ENCODE measurements at places on chromosomes 13 and 19.

GRCh38 chr19:11769995-11770394, 3.2 kb downstream of the ZNF441 start:
- no peak for DNase-seq

GRCh38 chr13:109454167-109454917, 332.0 kb downstream of the IRS2 start:
- no peak for DNase-seq

DNA sequence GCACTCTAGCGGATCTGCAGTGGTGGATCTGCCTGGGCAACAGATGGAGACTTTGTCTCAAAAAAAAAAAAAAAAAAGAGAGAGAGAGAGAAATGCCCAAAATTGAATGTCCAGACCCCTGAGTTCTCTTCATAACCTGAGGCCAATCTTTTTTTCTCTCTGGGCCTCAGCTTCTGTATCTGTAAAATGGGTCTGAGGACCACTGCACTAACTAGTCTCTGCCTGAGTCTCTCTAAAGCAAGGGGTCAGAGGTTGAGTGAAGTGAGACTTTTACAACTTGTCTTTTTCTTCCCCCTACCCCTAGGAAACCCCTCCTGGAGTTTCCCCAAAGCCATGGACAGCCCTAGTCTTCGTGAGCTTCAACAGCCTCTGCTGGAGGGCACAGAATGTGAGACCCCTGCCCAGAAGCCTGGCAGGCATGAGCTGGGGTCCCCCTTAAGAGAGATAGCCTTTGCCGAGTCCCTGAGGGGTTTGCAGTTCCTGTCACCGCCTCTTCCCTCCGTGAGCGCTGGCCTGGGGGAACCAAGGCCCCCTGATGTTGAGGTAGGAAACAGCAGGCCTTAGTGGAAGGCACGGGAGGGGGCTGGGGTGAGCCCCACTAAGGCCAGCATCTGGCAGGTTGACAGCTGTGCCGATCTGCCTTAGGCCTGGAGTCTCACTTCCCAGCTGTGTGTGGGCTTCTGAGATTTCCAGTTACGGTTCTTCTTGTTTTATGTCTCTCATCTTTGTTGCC, 1.8 kb downstream of the TMEM91 start:
- DNase-seq: no peak

DNA sequence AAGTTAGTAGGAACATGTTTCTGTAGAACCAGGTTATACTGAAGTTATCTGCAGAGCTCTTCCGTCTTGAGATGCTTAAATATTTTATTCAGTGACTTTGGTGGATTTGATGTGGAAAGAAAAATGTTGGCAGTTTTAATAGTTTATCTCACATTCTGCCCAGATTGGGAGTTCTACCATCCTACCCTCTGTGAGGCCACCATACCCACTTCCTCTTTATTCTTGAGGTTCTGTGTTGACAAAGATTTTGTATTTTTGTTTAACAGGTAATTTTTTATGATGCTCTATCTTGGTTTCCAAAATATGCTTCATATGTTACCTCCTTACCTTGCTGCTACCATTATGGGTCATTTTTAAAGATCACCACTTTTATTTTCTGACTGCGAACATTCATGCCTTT, 156.2 kb upstream of the ATXN8OS start:
- DNase-seq: no peak

DNA sequence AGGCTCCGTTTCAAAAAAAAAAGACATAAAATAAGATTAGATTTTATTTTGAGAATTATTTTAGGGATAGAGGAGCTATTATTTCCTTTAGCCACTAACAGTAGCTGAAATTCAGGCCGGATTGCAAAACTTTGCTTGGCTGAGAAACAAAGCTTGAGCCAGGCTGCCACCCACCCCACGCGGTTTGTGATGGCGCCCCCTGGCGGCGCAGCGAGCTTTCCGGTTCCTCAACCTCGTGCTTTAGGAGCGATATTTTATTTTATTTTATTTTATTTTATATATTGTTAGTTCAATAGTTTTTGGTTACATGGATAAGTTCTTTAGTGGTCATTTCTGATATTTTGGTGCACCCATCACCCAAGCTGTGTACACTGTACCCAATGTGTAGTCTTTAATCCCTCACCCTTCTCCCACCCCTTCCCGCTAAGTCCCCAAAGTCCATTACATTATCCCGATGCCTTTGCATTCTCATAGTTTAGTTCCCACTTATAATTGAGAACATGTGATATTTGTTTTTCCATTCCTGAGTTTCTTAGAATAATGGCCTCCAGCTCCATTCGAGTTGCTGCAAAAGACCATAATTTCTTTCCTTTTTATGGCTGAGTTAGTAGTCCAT, 19.8 kb upstream of the CEACAM4 start:
- no peak for DNase-seq

- no peak for DNase-seq
Measured at GRCh38 chr19:21947775-21948174, 63.0 kb downstream of the ZNF208 start.

- DNase-seq: no peak
Measured at GRCh38 chr13:94236872-94237271, 242.6 kb downstream of the DCT start.

DNA sequence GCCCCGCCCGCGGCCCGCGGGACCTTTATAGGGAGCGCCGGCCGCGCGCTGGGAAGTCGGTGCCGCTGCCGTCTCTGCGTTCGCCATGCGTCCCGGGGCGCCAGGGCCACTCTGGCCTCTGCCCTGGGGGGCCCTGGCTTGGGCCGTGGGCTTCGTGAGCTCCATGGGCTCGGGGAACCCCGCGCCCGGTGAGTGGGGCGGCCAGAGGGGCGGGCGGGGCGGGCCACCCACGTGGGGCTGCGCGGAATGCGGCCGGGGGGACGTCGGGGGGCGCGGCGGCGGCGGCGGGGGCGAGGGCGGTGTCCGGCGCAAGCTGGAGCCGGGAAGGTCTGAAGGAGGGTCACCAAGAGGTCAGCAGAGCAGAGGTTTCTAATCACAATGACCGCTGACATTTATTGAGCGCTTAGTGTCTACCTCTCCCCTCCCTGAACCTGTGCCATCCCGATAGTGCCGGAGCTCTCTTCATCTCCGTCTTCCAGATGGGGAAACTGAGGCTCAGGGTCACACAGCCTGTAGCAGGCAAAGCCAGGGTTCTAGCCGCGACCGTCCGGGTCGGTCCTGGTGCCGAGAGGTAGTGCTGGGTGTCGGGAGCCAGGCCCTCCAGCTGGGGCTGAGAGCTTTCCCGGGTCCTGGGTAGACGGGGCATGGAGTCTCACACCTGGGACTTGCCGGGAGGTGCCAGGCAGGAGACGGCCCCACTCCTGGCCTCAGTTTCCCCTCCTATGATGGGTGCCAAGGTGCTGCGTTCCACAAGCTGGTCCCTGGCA, at the start of gene FSTL3:
FSTL3 (plus strand) TSS at position 54 of the 767 bp plus-strand sequence; CDS start at position 86, 32 bp downstream.
- DNase-seq: no peak

GRCh38 chr19:41871573-41872383, 5.3 kb upstream of the CD79A start:
- peak; percentile 37 for DNase-seq

- no peak for DNase-seq
Measured at GRCh38 chr13:40562975-40563349, 103.5 kb downstream of the FOXO1 start.

DNA sequence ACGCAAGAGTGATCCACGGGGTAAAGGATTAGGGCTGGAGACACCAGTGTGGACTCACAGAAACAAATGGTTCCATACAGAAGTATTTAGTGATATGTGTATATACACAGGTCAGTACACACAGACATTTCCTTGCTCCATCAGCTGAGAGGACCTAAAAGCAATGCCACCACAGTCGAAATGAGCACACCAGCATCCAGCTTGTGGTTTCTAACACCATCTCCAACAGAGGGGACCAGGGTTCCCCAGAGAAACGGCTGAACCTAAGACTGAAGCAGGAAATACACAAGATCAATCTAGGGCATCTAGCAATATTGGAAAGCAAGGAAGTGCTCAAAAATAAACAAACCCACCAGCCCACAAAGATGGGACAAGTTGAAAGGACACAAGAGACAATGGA, 7.6 kb downstream of the GGACT start:
- no peak for DNase-seq

DNA sequence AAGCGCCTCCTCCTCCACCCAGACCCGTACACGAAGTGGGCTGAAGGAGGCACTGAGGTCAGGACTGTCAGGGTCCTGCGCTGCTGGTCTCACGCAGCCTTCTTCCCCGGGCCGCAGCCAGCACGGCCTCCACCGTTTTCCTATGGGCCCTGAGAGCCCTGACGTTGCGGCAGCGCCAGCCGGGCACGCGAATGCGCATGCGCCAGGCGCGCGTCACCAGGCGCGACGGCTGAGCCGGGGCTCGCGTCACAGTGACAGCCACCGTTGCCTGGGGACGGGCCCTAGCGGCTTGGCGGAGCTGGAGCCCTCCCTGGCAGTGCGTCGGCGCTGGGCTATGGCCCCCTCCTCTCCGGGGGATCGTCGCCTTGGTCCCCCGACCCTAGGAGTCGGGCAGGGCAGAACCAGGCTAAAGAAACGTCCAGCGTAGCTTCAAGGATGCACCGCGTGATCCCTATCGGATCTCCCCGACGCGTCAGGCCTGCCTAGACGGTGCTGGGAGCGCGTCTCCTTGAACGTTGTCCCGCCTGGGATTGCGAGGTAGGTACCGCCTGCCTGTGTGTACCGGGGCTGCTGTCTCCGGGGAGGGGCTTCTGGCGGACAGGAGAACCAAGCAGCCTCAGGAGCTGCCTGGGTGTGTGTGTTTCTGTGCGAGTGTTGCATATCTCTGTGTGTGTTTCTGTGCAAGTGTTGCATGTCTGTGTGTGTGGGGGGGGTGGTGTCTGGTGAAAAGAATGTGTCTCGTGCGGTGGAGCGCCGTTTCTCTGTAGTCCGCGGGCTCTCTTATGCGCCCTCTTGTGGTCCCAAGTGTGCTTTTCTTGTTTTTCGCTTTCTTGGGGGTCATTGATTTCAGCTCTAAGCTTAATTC, 43.2 kb downstream of the ZNF571 start:
- DNase-seq: peak; percentile 4

- no peak for DNase-seq
Measured at GRCh38 chr13:95530178-95530577, 22.3 kb upstream of the CLDN10 start.

- peak; percentile 62 for DNase-seq
Measured at GRCh38 chr13:48156466-48156865, 61.6 kb upstream of the MED4 start.

- no peak for DNase-seq
Measured at GRCh38 chr19:50497022-50497405, 14.0 kb downstream of the JOSD2 start.
